ENCODE measurements at places on chromosomes 7 and 10.

DNA sequence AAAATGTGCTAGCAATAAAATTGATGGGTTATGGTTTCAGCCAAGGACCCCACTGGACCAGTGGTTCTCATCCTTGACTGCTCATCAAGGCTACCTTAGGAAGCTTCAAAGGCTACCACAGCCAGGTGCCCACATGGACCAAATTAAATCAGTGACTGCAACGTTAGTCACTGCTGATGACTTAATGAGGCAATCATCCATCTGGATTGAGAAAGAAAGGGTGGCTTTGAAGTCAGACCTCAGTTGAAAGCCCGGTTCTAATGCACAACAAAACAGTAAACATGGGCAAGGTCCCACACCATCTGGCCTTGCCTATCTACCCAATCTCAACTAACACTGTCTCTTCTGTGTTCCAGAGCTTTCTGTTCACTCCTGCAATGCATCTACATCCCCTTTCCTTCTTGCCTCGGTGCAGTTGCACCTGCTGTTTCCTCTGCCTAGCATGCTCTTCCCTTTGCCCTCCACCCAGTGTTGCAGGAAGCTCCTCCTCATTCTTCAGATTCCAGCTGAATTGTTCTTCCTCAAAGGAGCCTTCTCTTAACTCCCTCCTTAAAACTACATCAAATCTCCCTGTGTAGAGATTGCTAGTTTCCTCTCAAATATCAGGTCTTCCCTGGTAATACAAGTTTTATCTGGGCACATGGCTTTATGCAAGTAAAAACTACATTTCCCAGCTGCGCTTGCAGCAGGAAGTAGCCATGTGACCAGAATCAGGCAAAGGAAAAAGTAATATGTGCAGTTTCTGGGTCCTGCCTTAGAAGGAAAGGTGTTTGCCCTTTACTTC, 10.3 kb upstream of the KCNK18 start:
- DNase-seq, result no peak

GRCh38 chr7:134699899-134700298, 53.2 kb downstream of the BPGM start:
- DNase-seq, result no peak

- DNase-seq, result no peak
These were observed 2.4 kb downstream of the CD36 start for GRCh38 chr7:80640846-80641245.

DNA sequence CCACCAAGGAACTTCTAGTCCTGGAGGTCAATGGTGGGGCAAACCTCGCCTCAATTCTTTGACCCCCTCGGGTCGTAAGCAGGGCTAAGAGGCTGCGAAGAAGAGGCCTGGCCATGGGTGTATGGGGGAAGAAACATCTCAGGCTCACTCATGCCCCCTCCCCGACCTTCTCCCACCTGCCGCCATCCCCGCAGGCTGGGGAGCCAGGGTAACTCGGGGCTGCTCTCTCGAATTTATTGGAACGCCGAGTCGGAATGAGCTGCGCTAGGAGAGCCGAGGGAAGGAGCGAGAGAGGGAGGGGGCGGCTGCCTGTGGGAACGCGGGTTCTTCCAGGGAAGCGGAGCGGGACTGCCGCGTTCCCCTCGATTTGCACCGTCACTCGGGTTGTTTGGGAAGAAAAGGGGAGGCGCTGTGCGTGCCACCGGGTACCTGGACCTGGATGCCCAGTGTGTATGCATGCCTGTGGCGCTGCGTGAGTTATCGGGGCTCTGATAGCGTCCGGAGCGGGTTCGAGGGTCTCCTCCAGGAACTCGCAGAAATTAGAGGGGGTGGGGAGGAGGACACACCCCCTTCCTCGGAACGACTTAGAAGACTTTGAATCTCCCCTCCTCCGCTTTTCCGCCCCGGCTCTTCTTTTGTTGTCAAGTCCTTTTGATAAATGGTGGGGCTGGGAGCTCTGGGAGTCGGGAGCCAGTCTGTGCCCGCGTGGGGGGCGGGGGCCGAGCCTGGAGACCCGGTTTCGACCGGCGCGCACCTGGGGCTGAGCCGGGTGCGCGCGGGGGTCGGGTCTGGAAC, 1.8 kb upstream of the ZNF503 start:
- DNase-seq, result no peak

- no peak for DNase-seq
These were observed 76.6 kb downstream of the SUGCT start for GRCh38 chr7:40211276-40212003.

DNA sequence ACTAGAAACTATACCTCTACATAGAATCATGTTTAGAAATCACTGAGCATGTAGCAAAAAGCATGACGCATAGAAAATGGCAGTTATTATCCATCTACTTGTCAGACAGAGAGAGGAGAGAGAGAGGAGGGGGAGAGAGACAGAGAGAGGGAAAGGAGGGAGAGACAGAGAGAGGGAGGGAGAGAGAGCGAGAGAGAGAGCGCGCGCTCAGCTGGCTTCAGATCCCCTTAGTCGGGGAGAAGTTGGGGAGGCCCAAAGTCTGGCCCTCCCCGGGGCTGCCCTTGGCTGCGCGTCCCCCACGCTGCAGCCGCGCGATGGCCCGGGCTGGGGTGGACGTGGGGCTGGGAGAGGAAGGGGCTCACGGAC, 37.0 kb downstream of the CNPY1 start:
- no peak for DNase-seq

DNA sequence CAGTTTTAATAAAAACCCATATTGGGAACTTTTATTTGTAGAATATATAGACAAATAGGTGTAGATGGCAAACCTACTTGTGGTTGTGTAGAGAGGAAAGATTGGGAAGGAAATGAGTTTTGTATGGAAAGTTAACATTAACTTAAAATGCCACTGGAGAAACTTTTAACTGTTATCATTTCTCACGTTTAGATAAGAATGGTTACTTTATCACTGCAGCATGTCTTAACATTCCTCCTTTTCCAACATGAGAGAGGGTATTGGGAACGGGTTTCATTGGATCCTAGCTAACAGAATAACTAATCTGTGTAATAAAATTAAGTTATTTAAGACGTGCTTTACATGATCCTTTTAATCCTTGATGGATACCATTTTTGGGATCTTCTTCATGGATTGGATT, 1.8 kb downstream of the LUC7L2 start:
- DNase-seq, result no peak

DNA sequence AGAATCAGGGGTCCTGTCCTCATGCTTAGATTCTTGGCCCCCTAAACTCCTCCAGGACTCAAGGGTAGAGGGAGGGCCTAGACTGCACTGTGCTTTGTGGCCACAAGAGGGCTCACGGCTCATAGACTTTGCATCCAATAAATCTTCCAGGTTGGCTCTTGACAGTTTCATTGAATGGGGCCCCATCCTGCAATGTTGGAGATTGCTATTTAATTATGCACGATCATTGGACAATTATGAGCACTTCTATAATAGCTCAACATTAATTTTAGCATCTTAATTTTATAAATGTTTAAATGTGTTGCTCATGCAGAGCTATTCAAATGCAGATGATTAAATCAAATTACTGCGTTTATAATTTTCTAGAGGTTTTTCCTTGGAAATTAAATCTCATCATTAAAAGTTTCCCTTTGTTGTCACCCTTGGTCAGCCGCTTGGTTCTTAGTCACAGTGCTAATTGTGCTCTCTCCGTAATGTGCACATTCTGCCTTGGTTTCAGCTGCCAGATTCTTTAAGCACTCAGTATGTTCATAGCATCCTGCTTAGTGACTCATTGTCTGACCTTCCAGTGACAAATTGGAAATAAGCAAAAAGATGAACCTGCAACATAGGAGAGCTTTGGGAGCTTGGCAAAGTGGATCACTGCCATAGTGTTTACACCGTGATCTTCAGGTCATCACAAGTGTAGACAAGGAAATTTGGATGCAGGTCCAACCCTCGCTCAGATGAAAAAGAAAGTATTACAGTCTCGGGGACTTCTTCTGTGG, 33.4 kb upstream of the PLPP4 start:
- DNase-seq, result no peak

GRCh38 chr10:30985512-30985911, 46.2 kb downstream of the ZNF438 start:
- no peak for DNase-seq

DNA sequence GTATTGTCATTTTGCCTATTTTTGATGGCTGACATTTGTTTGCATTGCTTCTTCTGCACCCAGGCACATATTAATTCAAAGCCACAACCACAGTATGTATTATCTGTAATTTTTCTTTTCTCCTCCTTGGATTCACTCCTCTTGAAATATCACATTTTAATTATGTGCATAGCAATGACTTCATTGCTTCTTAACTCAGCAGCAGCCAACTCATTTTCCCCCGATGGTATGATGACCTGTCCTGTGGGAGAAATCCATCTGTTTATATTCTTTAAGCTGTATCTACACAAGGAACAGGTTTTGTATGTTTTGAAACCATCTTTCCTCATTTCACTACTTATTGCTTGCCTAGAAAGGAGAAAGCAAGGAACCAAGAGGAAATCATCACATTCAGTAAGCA, 588.8 kb downstream of the INHBA start:
- no peak for DNase-seq

- no peak for DNase-seq
These were observed 36.2 kb upstream of the NCAPG2 start for GRCh38 chr7:158740657-158741293.

DNA sequence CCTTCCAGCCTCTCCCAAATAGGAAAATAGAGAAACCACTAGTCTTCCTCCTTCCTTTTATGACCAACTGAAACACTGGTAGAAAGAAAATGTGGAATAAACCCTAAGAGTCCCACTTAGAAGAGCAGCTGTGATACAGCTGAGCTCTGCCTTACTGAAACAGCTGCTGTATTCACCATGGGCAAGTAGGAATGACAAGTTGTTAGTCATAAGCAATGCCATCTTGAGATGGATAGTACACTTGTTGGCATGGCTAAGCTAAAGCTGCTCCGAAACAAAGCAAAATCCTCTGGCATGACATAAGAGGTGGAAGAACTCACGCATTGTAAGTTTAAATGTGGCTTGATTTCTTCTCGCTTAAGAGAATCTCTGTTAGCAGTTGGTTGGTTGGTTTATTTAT, 48.3 kb upstream of the TMEM236 start:
- DNase-seq, result no peak

- no peak for DNase-seq
These were observed 4.9 kb downstream of the TMEM270 start for GRCh38 chr7:73865738-73866445.

DNA sequence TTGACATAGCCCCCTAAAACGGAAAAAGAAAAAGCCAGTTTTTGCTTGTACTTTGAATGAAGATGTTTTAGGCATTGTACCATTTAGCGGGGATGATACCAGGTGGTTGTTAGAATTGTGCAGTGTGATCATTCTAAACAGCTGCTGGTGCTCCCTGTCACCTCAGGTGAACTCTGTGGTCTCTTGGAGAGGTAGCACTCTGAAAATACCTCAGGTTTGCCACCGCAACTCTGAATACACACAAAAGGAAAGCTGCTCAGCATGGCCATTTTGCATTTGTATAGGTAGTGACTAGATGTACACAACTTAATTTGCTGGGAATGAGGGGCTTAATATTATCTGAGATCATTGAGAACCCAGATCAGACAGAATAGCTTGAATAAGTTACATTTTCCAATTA, 52.6 kb downstream of the PLEKHA8 start:
- no peak for DNase-seq

GRCh38 chr10:52623761-52624160, 148.8 kb downstream of the MBL2 start:
- no peak for DNase-seq

- DNase-seq, result no peak
These were observed 45.8 kb downstream of the THSD7A start for GRCh38 chr7:11786186-11786585.

- no peak for DNase-seq
These were observed 115.3 kb downstream of the JAZF1 start for GRCh38 chr7:28065308-28065707.
